ENCODE measurements at places on chromosomes 13 and 19.

GRCh38 chr13:105541565-105541964, 993.9 kb downstream of the EFNB2 start:
- no peak for DNase-seq

- no peak for DNase-seq
These were observed 67.0 kb upstream of the STARD13 start for GRCh38 chr13:33352526-33352925.

GRCh38 chr13:30140973-30141372, 166.4 kb downstream of the KATNAL1 start:
- DNase-seq = no peak

GRCh38 chr19:44846455-44847143, 502 bp downstream of the NECTIN2 start:
- DNase-seq = no peak

DNA sequence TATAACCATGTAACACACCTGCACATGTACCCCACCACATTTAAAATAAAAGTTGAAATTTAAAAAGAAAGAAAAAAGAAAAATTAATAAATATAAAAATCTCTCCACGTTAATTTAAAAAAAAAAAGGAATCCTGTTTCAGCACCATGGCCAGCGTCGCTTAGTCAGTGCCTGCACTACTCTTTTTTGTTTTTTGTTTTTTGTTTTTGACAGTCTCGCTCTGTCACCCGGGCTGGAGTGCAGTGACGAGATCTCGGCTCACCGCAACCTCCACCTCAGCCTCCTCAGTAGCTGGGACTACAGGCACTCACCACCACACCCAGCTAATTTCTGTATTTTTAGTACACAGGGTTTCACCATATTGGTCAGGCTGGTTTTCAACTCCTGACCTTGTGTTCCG, 835.9 kb downstream of the UQCRFS1 start:
- no peak for DNase-seq

DNA sequence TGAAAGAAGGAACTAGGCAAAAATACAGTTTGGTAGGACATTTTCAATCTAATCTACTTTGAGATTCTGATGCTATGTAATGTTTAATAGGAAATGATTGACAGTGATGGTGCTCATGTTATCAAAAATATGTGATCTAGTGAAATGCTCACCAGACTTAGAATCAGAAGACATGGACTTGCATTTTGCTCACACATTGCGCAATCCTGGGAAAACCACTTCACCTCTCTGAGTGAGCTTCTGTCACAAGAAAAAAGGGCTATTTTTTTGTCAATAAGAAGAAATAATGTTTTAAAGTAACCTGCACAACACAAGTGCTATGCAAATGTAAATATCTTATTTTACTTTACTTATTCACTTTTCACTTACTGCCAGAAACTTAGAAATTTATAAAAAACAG, 380.9 kb upstream of the HTR2A start:
- no peak for DNase-seq

DNA sequence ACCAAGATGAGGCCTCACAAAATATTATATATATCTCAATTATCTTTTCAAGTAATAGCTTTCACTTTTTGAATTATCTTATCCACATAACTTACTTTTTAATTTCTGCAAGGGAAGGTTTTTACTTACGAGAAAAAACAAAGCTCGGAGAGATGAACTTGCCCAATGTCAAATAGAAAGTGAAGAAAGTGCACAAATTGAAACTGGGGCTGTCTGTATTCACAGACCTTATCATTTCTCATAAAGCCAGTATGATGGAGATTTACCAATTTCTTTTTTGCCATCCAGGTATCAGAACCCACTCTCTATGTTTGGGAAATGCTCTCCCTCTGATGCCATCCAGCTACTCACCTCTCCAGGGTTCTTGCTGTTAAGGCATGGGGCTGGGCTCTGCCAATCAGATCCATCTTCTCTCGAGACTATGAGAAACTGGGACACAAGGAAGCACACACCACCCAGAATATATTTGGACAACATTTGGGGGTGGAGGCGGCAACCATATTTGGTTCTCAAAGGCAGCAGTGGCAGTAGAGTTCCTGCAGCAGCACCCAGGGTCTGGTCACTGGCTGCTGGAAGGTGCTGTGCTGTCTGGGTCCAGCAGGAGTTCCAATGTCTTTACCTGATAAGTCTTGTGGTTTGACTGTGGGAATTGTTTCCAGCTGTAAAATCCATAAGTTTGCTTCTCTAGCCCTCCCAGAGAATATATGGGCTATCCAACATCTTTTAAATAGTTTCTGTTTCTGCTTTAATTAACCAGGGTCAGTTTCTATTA, 45.8 kb upstream of the SCEL start:
- no peak for DNase-seq

GRCh38 chr13:40756042-40756441, 14.9 kb downstream of the MRPS31 start:
- no peak for DNase-seq

- DNase-seq = no peak
These were observed 5.9 kb downstream of the MAST1 start for GRCh38 chr19:12843999-12844732.

DNA sequence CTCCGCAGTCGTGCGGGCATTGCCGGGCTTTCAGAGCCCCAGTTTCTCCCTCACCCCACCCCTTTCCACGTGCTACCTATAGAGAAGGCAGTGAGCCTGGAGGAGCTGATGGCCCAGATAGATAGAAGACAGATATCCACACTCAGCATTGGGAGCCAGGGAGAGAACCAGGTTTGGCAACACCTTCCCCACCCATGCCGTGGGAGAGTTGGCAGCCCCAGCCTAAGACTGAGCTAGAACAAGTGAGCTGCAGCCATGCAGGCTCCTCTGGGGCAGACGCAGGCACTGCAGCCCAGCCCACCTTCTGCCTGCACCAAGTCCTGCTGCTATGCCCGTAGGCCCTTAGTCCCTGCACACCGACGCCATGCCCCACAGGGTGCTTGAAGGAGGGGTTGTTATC, 10.3 kb upstream of the KRTDAP start:
- DNase-seq = no peak

GRCh38 chr19:57641715-57642234, 8.8 kb downstream of the ZNF211 start:
- no peak for DNase-seq

DNA sequence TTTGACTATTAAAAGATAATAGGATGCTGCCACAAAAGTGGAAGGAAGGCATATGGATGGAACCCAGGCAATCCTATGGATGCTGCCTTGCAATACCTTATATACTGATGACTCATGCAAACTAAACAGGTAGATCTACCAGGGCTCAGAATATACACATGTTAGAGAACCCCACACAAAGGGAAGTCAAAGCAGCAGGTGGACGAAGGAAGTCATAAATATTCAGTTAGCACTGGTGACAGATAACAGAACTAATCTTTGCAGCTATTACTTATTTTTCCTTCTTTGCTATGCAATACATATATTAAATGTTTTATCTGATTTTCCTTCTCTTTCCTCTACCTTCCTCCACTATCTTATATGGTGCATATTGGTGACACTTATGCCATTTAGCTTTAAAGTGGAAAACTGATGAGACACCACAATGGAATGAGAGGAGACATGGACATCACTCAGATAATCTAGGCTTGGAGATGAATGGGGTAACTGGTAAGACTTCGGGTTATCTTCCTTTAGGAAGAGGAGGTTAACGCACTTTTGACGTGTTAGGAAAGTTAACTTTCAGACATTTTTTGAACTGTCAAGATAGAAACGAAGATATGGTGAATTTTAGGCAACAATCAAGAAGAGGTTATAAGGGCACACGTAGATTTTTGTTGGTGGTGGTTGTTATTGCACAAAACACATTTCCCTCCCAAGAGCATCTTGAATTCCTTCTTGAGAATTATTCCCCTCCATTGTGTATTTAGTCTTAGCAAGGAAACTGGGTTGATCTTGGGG, 39.8 kb upstream of the MBNL2 start:
- no peak for DNase-seq

- DNase-seq = no peak
These were observed 96.6 kb downstream of the COL4A2 start for GRCh38 chr13:110403721-110404120.

DNA sequence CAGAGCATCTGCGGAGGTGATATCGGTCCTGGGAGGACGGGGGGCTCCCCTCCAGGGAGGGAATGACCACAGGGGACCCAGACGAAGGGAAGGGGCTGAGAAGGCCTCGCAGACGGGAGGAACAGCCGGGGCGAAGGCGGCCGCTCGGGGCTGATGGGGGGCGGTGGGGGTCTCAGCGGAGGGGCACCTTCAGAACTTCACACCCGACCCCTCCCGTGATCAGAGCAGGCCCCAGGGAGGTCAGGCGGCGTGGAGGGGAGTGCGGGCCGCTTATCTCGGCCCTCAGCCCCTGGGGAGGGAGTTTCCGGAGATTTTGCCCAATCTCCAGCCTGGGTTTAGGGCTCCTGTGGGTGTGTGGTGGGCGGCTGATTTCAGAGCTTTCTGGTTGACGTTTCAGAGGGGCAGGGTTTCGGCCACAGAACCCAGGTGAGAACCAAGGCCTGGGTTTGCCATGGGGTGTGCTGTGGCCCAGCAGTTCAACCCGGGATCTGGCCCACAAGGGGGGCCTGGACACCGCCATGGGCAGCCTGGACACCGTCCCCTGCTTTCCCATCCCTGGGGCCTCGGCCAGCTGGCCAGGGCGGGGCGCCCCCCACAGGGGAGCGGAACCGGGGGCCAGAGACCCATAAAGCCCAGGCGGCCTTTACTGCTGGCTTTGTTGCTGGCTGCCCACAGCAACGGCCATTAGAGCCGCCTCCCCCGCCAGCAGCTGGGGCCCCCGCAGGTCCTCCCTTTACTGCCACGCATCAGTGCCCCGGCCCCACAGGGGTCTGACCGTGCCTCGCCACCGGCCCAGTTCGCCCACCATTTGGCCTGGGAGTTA, 29.0 kb downstream of the ARID3A start:
- DNase-seq = no peak
